AG04449 (cell line): ENCODE measurements at places on chromosomes 12 and 14.

GRCh38 chr12:79688376-79689060 is 2.2 kb downstream of the PAWR start:
- no peak for DNase-seq

DNA sequence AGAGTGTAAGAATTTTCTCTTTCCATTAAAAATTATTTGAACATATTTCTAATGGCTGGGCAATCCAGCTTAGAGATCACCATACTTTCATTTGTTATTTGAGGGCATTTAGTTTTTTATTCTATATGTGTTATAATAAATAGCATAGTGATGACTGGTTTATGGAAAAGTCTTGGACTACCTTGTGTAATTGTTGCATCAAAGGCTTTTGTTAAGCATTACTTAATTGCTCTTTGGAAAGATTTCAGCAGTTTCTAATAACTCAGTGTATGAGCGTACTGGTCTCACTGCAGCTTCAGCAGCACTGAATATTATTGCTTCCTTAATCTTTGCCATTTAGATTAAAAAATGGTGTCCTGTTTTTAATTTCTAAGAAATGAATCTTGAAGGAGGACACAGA is 22.8 kb downstream of the TMEM19 start:
- no peak for DNase-seq

GRCh38 chr12:15608941-15609340 is 180.2 kb downstream of the EPS8 start:
- no peak for DNase-seq

DNA sequence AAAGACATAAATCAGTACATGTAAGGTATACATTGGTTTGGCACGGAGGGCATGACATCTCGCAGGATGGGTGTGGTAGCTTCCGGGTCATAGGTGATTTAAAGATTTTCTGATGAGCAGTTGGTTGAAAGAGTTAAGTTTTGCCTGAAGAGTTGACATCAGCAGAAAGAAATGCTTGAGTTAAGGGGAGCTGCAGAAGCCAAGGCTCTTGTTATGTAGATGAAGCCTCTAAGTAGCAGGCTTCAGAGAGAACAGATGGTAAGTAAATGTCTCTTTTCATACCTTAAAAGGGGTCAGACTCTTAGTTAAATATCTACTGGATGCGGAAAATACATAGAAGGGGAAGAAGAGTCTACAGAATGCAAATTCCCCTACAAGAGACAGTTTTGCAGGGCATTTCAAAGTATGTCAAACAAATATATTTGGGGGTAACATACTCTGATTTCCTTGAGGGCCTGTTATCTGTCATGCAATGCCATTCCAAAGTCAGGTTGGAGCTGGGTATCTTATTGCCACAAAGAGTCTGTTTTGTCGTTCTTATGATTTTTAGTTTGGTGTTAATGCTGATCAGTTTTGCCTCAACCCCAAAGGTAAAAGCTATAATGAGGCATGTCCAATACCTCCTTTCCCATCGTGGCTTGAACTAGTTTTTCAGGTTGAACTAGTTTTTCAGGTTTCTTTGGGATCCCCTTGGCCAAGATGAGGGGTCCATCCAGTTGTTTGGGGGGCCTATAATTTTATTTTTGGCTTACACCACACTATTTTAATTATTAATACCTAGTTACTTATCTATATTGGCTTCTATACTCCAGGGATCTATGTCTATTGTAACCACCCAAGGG is 67.0 kb downstream of the PTHLH start:
- DNase-seq: no peak

DNA sequence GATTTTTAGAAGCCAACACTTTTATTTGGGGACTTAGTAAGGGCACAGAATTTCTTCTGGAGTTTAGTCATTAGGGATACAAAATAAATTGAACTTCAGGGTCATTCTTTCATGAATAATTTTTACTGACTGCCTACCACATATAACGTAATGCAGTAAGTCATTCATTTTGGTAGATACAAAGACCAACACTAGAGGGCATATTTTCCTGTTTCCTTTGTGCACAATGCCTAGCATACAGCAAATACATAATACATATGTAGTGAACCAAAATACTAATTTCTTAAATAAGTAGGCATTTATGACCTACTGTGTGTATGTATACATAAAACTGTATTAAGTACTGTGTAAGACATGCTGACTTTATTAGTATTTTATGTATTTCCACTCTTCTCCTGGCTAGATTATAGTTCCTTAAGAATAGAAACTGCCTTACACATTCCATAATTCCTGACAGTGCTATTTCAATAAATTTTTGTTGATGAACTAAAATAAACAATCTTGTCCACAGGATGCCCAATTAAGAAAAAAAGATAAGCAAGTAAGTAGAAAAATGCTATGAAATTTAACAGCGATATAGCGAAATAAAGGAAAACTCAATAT is 47.9 kb downstream of the PPP1R12A start:
- no peak for DNase-seq

DNA sequence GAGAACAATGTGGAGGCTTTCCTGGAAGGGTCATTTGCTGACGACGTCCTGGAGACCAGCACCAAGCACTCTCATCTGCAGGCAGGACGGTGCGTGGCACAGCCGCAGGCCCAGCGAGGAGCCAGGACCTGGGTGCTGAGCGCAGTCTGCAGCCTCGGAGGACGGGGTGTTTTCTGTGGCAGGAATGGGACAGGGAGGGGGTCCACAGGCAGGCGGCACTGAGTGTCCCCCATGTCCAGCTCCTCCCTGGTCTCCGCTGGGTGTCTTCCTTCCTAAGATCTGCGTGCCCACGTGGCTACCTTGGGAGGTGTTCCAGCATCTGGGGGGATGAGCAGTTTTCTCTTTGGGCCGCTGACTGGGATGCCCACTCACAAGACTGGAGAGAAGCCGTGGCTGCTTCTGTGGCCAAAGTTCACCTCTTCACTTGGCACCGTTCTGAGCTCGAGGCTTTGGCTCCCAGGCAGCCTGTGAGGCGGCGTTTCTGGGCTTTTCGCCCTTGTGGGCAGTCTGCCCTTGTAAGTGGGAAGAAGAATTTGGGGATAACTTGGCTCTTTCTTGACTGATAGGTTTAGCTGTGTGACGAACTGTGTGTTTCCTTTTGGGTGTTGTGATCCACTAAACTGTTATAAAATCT is 72.2 kb downstream of the NOC4L start:
- no peak for DNase-seq

- no peak for DNase-seq
These were observed 103.7 kb downstream of the CMKLR1 start for GRCh38 chr12:108235197-108235984.

DNA sequence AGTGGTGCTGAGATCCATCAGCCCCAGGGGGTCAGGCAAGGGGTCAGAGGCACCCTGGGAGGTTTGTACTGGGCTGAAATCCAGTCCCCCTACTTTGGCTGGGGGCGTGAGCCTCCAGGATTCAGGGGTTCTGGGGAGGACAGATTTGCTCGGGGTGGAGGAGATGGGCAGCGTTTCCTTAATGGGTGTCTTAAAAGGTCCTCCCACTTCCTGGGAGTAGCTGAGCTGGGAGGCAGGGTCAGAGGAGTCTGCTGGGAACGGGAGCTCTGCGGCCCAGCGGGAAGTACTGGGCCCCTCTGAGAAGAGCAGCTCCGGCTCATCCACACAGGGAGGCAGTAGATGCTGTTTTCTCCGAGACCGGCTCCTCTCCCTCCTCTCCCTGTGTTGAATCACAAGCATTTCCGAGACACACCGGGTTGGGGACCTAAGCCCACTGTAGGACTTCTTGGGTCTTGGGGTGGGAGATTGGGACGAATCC is 2.1 kb upstream of the TEX52 start:
- no peak for DNase-seq

GRCh38 chr14:75306927-75307699 is 28.5 kb downstream of the FOS start:
- DNase-seq: no peak

DNA sequence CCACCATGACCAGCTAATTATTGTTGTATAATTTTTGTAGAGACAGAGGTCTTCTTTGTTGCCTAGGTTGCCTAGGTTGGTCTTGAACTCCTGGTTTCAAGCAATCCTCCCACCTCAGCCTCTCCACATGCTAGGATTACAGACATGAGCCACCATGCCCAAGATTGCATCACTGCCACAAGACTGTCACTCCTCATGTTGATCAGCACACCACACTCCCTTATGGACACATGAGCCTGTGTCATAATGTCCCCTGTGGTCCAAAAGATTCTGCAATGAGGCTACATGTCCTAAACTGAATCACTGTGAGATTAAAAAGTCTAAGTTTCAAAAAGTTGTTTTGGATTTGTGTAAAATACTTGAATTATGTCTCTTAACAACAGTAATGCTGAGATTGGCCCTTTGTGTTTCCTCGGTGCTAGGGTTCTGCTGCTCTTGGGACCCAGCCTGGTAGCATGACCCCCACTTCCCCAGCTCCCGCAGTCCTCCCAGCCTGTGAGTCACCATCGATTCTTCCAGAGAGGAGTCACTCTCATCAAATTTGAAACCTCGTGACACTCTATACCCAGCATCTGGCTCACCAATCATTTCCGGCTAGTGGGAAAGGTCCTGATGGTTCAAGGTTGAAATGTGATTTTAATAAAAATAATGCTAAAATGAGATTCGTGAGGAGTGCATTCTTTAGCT is 890.9 kb downstream of the VRK1 start:
- no peak for DNase-seq

- no peak for DNase-seq
These were observed 24.2 kb upstream of the MMP17 start for GRCh38 chr12:131803961-131804521.

DNA sequence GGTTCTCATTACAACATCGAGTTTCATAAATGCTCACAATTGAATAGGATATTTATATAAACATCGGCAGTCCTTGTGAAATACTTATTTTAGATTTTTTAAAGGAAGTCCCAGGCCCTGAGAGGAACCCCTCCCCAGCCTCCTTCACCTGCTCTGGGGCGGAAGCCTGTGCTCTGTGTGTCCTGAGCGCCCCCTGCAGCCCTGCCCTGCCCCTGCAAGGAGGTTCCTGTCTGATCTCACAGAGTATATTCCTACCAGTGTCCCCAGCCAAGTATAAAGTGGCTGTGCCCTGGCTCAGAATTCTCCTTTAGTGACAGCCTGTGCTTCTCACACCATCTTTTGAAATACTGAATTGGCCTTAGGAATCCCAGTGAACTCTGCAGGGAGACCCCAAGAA is 659.5 kb downstream of the TMEM121 start:
- DNase-seq: no peak

DNA sequence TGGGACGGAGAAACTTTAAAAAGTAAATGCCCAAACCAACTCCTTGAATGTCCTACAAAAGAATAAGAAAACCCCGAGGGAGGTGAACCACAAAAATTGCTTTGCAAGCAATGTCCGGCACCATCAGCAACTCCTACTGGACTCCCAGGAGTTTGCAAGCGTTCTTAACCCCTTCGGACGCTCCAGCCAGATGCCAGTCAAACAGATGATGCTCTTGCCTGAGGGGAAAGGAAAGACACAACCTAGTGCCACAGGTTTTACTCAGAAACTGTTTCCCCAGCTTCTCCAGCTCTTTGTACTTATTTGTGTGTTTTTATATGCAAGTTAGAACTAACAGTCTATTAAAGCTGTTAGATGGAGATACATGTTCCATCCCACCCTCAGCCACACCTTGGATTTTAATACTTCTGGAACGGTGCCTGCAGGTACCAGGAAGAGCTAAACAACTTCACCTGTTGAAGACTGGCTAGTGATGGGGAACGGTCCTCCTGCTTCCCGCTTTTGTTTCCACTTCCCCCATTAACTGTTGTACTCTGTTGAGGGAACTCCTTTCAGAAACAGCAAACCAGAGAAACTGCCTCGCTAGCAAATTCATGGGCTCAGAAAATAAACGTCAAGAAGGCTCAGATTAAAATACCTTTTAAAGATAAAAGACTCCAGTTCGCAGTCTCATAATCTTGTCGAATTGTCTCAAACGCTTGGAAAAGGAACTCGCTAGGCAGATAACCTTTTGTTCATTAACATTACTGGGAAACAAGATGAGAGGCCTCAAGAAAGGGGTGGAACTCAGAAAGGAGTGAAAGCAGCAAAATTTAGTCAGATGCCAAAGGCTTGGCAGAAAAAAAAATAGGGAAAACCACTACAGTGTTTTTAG is 1.1 kb upstream of the FERMT2 start:
- DNase-seq: peak; percentile 29

GRCh38 chr14:99260587-99261551 is 11.1 kb downstream of the BCL11B start:
- DNase-seq: no peak

DNA sequence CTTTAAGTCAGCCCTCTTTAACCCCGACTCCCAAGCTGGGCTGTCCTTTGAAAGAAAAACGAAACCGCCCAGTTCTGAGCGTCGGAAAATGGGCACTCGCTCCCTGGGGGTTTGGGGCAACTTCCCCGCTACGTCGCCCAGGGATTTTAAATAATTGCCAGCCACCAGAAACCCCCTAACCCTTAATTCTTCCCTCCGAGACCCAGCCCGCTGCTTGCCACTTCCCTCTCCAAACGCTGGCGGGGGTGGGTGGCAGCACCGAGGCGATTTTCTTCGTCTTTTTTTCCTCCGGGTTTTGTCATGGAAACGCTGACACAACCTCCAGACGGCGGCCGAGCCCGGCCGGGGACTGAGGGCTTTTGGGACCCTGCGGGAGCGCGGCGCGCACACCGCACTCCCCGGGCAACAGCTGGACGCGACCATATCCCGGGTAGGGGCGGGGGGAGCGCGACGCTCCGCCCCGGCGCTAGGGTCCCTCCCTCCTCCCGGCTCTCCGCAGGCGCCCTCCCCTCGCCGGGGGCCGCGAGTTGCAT is at the start of gene CHST11:
TSS of gene CHST11 (plus strand) at position 532 of the 533 bp plus-strand sequence.
- peak; percentile 29 for DNase-seq

- no peak for DNase-seq
These were observed 2.5 kb upstream of the RFLNA start for GRCh38 chr12:124292385-124292784.

- no peak for DNase-seq
These were observed 20.1 kb downstream of the CGRRF1 start for GRCh38 chr14:54529811-54530210.
